Left kidney (tissue), 8 donors: ENCODE measurements at places on chromosomes 1 and 21. TPM values are rescaled to one million over a fixed set of nuclear protein-coding genes. Genes with fewer than 3 reads are reported as not detected.

SLC22A15 gene
- polyA plus RNA-seq, result 7.1 TPM

TRNP1 gene
- 3.6 TPM for polyA plus RNA-seq

LRRC39 gene
- polyA plus RNA-seq, result 4.6 TPM

GLRX2 gene
- 15.8 TPM for polyA plus RNA-seq

KIF21B gene
- 2.7 TPM for polyA plus RNA-seq

DNA sequence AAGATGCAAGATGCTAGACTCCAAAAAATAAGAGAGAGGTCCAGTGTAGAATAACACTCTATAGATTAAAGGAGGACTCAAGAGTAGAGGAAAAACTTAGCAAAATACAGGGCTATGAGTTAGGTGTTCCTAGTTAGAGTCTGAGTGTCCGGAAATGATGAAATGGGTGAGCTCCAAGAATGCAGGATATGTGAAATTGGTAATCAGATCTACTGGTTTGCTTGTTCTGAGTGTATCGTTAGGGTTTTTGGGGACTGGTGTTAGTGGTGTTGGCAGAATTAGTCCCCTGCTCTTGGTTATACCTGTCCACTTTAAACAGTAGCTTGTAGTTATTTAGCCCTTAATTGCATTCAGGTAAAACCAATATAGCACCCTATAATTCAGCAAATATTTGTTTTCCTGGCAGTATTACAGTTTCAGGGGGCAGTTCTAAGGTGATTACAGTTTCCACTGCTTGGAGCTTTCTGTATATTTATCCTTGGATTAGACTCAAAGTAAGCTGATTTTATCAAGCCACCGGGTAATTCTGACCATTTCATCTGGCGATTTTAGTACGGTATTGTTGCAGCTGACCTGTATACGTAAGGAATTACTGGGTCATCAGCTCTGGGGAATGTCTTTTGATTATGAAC lies 332.7 kb downstream of the CHRM3 start:
- no peak for DNase-seq

GRCh38 chr1:109427171-109427467 lies 871 bp upstream of the PSMA5 start:
- no peak for DNase-seq

DNA sequence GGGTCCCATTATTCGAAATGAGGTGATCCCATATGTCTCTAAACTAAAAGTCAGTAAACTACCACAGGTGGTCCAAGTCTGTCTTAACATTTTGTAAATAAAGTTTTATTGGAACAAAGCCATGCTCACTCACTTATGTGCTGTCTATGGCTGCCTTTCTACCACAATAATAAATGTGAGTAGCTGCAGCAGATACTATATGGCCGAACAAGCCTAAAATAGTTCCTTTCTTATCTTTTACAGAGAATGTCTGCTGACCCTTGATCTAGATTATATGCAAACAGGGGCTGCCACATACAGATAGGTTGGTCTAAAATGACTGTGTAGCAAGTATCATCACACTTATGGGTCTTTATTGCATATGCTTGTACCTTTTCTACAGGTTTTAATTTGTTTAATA lies 140.0 kb downstream of the VAV3 start:
- DNase-seq, result no peak

- no peak for DNase-seq
Measured at GRCh38 chr1:64235181-64235580, 31.8 kb downstream of the UBE2U start.

GRCh38 chr1:15687446-15687845 lies 3.3 kb downstream of the PLEKHM2 start:
- no peak for DNase-seq

DNA sequence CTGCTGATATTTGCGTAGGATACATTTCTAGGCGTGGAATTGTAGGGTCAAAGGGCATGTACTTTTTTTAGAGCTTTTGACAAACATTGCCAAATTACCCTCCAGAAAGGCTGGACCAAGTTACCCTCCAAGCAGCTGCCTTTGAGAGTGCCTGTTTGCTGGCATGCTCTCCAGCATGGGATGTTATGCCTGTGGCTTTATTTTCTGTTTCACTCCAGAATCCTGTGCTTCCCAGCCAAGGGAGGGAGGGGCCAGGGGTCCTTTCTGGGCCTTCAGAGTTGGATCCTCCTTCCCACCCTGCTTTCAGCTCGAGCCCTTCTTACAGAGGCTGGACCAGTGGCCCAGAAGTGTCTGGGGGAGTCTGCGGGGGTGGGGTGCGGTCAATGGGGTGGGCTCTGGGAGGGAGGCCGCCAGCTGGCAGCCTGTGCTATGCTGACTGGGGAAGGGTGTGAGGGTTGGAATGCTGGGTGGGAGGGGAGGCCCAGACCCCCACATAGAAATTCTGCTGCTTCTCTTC lies 81.2 kb downstream of the EPHB2 start:
- DNase-seq, result no peak

DNA sequence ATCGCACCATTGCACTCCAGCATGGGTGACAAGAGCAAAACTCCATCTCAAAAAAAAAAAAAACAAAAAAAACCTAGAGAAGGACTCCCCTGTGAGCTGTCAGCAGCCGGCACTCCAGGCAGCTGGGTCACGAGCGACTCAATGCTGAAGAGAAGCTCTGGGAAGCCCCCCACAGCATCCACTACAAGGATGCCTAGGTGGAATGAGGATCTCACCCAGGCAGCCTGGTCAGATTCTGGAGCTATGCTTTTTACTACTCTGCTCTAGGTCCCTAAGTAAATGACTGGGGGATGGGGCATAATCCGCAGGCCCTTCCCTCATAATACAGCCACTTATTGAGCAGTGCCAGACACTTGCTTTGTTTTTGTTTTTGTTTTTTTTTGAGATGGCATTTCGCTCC lies 6.6 kb downstream of the BMP8B start:
- DNase-seq, result no peak

GRCh38 chr1:100423832-100424337 lies 71.6 kb downstream of the CDC14A start:
- DNase-seq, result no peak
